ENCODE measurements at places on chromosomes 2 and 18.

- no peak for DNase-seq
Measured at GRCh38 chr2:164068063-164068462, 332.3 kb upstream of the FIGN start.

DNA sequence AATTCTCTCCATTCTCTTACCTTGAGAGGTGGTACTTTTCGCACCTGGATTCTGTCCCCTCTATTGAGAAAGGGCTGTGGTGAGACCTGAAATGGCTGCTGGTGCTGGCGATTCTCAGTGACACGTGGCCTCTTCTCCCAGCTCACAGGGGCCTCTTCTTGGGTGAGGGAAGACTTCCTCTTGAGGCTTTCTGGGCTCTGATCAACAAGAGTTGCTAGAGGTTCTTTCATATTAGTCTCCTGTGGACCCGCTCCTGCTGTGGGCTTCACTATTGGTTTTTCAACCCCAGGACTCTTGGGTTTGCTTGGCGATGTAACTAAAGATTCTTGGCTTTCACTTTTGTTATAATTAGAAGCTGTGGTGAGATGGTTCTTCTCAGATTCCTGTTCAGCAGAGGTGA, 76.3 kb upstream of the DTNB start:
- DNase-seq: no peak

DNA sequence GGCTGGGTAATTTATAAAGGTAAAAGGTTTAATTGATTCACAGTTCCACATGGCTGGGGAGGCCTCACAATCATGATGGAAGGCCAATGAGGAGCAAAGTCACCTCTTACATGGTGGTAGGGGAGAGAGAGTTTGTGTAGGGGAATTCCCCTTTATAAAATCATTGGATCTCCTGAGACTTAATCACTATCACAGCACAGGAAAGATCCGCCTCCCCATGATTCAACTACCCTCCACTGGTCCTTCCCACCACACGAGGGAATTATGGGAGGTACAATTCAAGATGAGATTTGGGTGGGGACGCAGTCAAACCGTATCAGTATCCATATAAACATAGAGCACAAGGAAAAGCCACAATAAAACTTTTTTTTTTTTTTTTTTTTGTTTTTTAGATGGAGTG, 172.6 kb upstream of the PIEZO2 start:
- DNase-seq: no peak

GRCh38 chr2:134377730-134378129, 123.9 kb downstream of the MGAT5 start:
- no peak for DNase-seq

- DNase-seq: no peak
Measured at GRCh38 chr2:209681201-209681735, 90.4 kb upstream of the UNC80 start.

DNA sequence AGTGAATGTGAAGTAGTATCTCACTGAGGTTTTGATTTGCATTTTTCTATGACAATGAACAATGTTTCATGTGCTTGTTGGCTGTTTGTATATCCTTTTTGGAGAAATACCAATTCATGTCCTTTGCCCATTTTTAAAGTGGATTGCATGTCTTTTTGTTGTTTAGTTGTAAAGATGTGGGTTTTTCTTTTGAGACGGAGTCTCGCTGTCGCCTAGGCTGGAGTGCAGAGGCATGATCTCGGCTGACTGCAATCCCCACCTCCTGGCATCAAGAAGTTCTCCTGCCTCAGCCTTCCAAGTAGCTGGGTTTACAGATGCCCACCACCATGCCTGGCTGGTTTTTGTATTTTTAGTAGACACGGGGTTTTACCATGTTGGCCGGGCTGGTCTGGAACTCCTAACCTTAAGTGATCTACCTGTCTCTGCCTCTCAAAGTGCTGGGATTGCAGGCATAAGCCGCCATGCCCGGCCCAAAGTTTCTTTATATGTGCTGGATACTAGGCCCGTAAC, 236.7 kb downstream of the MYCN start:
- no peak for DNase-seq

- DNase-seq: no peak
Measured at GRCh38 chr2:145032791-145033190, 512.9 kb upstream of the ZEB2 start.

DNA sequence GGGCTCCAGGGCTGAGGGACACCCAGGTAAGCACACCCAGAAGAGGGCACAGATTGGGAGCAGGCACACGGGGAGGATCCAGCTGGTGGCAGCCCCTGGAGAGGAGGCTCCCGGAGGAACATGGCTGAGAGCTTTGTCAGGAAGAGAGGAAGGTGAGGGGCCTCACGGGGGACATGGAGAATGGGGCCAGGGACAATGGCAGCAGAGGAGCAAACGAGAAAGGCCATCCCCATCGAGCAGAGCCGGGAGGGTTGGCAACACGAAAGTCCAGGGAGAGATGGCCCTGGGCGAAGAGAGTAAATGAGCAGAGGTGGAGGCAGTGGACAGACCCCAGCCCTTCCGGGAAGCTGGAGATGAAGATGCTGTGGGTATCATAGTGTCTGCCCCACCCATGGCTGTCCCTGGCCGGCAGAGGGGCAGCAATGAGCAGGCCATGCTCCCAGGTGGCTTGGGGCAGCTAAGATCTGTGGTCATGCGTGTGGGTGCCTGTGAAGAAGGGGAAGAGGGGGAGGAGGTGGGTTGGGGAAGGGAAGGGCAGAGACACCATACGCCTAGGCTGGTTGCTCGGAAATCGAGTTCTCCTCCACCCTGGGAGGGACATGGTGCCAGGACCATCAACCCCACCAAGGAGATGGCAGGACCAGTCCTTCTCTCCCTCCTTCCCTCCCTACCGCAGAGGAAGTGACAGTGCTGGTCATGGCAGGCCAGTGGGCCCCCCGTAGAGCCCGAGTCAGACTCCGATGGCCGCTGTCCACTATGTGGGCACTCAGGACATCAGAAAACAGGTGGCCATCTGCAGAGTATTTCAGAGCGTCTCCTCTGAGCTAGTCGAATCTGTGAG, 191.7 kb downstream of the NDUFA10 start:
- DNase-seq: no peak

GRCh38 chr2:166357068-166357949, 18.4 kb downstream of the SCN9A start:
- no peak for DNase-seq

GRCh38 chr2:209458008-209458979, 34.4 kb downstream of the MAP2 start:
- no peak for DNase-seq

DNA sequence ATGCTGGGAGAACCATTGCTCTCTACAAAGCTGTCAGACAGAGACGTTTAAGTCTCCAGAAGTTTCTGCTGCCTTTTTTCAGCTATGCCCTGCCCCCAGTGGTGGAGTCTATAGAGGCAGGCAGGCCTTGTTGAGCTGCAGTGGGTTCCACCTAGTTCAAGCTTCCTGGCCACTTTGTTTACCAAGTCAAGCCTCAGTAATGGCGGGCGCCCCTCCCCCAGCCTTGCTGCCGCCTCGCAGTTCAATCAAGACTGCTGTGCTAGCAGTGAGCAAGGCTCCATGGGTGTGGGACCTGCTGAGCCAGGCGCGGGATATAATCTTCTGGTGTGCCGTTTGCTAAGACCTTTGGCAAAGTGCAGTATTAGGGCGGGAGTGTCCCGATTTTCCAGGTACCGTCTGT, 52.7 kb upstream of the SCYGR2 start:
- peak; percentile 2 for DNase-seq

GRCh38 chr18:12282442-12283039, 25.5 kb upstream of the TUBB6 start:
- DNase-seq: no peak

GRCh38 chr2:218249691-218250090, 11.1 kb upstream of the GPBAR1 start:
- DNase-seq: no peak

GRCh38 chr2:61649021-61649420, 110.9 kb upstream of the XPO1 start:
- no peak for DNase-seq

DNA sequence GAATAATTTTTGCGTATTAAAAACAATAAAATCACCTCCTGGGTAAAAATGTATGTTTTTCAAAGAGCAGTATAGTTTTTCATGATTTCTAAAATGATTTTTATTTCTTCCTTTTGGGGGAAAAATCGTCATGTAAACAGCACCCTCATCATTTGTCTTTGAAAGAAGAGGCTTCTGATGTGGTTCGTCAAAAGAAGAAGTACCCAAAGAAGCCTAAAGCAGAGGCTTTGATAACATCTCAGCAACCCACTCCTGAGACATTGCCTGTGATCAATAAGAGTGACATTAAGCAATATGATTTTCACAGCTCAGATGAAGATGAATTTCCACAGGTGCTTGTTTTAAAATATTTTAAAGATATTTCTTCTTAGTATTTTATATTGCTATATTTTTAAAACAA, 110.2 kb upstream of the KIF5C start:
- DNase-seq: no peak

DNA sequence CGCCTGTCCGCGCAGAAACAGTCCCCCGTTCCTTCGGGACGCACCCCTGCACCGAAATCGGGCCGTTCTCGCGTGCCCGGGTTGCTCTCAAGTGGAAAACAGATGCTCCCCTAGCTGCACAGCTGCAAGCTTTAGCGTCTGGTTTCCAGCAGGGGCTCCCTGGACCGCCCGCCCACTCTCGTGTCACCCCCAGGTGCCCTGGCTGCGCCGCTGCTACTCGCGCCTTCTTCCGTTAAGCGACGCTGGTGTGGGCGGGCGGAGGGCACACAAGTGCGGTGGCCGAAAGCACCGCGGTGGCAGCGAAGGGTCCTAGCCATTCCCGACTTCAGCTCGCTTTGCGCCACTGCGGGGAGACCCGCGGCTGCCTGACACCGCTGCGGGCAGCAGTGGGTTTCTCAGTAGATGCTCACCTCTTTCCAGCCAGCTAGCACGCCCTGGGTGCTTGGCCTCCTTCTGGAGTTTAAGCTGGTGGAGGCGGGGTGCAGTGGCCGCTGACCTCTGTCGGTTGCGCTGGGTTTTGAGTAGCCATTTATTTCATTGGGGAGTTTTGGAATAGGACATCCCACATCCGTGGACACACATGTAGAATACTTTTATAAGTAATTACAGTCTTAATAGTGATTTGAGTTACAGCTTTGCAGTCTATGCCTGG, 806 bp downstream of the ZNF407 start:
- peak; percentile 83 for DNase-seq

DNA sequence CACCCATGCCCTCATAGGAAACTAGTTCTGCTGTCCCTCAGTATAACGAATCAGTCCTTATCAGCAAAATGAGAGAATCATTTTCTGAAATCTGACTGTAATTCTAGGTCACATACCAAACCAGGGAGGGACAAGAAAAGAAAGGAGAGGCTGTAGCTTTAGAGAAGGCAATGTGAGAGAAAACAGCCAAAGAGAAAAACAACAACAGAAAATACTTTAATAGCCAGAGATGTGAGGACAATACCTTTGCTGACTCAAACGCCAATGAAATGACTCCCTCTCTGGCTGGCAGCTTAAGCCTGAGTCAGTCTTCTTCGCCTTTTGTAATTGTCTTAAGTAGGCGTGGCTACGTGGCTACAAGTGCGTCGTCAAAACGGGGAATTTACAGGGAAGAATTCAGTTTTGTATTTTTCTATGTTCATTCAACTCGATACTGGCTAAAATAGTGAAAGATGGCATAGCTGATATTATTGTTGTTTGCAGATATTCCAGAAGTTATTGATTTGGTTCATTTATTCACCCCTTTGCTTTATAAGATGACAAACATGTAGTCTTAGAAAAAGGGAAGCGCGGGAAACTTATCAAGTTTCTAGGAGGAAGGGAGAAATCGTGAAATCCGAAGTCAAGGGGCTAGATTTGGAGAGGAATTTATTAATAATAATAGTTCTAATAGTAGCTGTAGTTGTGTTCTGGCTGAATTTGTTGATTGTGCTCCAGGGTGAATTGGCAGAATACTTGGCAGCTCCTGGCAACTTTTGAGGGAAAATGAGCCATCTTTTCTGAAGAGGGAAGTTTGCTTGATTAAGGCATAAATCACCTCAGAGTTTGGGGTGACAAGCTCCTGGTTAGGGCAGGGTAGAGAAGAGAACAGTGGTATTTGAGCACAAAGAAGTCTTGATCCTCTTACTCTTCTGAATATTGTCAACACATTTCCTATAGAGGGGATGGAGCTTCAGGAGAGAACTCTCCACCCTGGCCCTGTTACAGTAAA, at the start of gene IL1A:
TSS of gene IL1A (minus strand) at position 295 of the 991 bp plus-strand sequence. CDS start 723 bp downstream, outside the sequence.
- no peak for DNase-seq

DNA sequence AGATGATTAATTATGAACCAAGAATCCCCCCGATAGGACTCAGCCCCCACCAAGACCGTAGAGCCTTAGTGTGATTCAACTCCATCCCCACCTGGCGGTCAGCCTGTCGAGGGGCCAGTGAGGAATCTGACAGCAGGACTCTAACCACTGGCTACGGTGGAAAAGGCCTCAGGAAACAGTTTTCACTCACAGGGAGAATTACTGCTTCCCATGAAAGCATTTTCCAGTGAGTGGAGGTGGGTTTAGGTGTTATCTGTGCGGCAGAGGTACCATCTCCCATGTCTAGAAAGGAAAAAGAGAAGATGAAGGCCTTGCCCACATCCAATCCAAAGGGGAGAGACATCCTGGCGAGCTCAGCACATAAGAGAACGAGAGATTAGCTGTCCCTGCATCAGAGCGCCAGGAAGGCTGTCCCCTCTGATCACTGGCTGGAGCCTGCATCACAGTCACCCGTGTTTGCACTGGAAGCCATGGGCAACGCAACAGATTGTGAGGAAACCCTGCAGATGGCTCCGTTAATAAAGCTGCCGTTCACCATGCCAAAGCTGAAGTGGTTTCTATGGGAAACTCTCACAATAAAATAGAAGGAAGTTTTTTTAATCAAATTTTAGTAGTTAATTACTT, 22.3 kb downstream of the COX7A2L start:
- no peak for DNase-seq

GRCh38 chr2:11748018-11748860, 1.8 kb downstream of the LPIN1 start:
- DNase-seq: no peak

GRCh38 chr2:167715932-167716331, 531.5 kb downstream of the STK39 start:
- DNase-seq: no peak

- DNase-seq: peak; percentile 50
Measured at GRCh38 chr2:30252723-30253701, 21.7 kb downstream of the LBH start.

DNA sequence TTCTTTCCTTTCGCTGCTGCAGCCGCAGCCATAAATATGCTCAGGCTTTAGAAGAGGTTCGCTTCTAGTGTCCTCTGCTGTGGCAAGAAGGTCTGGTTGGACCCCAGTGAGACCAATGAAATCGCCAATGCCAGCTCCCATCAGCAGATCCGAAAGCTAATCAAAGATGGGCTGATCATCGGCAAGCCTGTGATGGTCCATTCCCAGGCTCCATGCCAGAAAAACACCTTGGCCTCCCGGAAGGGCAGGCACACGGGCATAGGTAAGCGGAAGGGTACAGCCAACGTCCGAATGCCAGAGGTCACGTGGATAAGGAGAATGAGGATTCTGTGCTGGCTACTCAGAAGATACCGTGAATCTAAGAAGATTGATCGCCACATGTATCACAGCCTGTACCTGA, 2.6 kb upstream of the CATIP start:
- no peak for DNase-seq
